Fibroblast of skin of left quadriceps (primary cell): ENCODE measurements at places on chromosomes 7 and 10.

DNA sequence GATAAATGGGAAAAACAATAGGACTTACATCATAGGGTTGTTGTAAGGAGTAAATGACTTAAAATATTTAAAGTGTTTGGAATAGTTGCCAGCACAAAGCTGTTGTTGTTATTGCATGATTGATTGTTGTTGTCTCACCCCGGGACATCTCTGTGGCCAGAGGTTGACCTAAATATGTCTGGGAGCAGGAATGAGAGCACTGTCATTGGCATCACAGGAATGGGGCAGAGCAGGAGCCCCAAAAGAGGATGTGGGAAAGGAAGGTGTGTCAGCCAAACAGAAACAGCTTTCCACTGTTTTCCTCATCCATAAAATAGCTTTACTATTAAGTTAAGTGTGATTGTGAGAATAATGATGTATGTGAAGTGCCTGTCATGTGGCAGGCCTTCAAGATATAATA lies 121.6 kb downstream of the TMEM168 start:
- no peak for DNase-seq

DNA sequence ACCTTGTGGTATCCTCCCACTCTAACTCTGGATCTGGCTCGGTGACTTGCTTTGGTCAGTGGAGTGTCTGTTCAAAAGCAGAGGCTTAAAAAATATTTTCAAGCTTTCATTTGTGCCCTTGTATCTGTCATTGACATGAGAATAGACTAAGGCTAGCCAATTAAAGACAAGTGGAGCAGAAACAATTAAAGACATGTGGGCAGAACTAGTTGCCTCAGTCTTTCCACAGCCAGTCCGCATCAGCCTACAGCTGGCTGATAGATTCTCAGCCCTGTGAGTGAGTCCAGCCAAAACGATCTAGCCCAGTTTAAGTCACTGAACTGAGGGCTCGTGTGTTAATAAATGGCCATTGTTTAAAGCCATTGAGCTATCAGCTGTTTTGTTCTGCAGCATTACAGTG lies 185.2 kb upstream of the DGKB start:
- DNase-seq = no peak

DNA sequence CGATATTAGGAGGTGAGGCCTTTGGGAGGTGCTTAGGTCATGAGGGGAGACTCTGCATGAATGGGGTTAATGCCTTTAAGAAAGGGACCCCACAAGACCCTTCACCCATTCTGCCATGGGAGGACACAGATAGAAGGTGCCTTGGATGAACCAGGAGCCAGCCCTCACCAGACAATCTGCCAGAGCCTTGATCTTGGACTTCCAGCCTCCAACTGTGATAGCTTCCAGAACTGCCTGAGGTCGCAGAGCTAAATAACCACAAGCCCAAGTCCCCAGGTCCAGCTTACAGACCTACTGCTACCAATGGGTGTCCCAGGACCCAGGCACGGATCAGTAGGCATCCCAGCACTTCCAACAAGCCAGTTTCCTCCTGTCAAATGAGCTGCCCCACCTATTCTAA lies 37.5 kb downstream of the TNS3 start:
- no peak for DNase-seq

GRCh38 chr7:332646-333392 lies 42.8 kb downstream of the FOXL3 start:
- no peak for DNase-seq

DNA sequence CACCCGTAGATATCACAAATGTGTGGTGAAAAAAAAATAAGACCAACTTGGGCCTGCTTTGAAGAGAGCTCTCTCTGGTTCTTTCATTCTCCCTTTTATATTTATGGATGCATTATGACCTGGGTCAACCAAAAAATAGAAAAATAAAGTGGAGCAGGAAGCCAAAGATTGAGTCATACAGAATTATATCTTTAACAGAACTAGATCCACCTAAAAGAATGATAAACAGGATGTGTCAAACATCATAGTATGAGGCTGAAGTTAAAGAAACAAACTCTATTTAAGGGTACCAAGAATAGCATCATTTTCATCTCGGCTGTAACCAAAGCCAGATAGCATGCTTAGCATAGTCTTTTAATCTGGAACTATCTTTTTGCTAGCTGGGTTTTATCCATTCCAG lies 28.8 kb upstream of the NMT2 start:
- DNase-seq = no peak

- DNase-seq = no peak
These were observed 36.0 kb upstream of the RSU1 start for GRCh38 chr10:16853201-16853600.

- DNase-seq = no peak
These were observed 299 bp upstream of the PBLD start for GRCh38 chr10:68333058-68333395.

DNA sequence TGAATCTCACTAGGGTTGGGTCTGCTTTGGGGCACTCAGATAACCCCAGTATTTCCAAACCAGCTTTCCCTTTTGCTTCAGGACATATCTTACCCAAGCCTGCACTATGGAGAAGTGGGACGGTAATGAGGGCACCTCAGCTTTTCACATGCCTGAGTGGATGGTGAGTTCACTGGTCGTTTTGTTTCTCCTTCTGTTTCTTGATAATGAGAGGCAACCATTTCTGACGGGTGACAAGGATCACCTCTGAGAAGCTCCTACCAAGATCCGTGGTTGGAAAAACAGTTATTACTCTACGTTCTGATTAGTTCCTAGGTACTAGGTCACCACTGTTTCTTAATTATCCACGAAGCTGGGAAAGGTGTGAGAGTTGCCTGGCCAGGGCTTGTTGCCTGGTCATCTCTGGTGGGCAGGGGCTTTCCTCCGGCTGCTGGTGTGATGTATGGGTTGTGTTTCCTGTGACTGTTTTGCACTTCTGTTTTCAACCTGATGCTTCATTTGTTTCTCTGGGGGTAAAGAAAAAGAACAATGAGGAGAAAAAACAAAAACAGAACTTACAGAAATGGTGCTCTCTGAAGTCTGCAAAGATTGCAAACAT lies 65.7 kb upstream of the STRIP2 start:
- no peak for DNase-seq

- peak; percentile 74 for DNase-seq
These were observed at the start of gene MAP3K8 for GRCh38 chr10:30433730-30434272. TSS of gene MAP3K8 (plus strand) at chr10:30434184. CDS start at chr10:30438939, 4,755 bp downstream.

- DNase-seq = no peak
These were observed 8.9 kb downstream of the MSS51 start for GRCh38 chr10:73424478-73424877.

GRCh38 chr7:17315974-17316373 lies 17.5 kb downstream of the AHR start:
- DNase-seq = no peak

GRCh38 chr7:73642834-73643233 lies 18.5 kb upstream of the MLXIPL start:
- no peak for DNase-seq

DNA sequence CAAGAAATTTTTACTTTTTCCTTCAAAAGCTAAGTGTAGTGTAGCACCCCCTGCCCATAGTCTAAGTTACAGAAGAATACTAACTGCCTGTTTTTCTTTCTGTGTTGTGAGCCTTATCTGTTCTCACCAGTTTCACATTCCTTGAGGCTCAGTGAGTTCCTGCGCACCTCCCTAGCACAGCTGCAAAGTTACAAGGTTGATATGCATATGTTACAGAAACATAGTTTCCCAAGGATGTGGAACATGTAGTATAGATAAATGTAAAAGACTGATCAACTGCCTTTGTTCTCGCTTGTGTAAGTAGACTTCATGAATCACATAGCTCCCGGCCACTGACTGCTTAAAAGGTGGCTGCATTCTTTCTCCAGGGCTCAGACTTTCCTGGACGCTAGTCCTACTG lies 6.7 kb upstream of the ZNF33B start:
- DNase-seq = no peak

- peak; percentile 17 for DNase-seq
These were observed 58.1 kb downstream of the UNCX start for GRCh38 chr7:1290679-1291356.

GRCh38 chr10:104925232-104925851 lies 284.3 kb downstream of the SORCS3 start:
- peak; percentile 15 for DNase-seq

DNA sequence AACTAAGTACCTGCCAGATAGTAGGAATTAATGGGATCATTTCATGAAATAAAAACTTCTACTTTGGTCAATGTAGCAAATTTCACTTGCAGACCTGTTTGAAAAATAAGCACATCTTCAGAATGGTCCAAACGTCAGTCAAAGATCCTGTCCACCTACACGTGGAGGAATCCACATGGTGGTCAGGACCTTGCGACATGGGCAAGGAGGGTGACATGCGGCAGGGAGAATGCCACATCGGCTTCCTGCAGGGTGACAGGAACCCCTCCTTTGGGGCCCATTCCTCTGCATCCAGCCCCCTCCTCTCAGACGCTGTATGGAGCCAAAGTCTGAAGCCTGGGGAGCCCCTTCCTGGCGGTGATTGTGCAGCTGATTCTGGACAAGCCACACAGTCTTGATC lies 95.5 kb upstream of the MGMT start:
- DNase-seq = no peak

- DNase-seq = no peak
These were observed 306.3 kb upstream of the SP8 start for GRCh38 chr7:21092766-21093702.

DNA sequence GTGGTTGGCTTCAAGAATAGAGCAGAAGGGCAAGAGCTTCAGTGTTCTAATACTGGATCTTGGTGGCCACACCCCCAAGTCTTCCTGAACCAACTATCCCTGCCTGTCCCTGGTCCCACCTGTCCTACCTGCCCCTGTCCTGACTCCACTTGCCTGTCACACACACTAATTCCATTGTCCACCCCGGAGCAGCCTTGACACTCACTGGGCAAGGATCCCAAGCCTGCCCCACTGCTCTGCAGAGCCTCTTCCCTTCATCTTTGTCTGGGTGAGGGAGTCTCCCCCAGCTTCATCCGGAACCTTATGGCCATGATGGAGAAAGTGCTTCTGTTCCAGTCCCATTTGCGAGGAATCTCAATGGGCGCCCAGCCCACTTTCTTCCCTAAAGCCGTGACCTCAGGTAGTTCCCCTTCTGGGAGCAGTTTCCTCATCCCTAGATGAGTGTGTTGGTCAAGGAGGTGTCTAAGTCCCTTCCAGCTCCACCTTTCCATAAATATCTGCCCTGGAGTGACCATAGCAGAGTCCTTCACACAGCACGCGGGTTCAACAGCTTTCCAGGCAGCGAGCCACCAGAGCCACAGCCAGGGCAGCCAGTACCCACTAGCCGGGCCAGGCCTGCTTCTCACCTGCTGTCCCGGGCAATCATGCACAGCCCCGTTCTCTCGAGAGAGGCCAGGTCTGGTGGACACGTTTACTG lies 61.5 kb downstream of the VIPR2 start:
- DNase-seq = no peak

DNA sequence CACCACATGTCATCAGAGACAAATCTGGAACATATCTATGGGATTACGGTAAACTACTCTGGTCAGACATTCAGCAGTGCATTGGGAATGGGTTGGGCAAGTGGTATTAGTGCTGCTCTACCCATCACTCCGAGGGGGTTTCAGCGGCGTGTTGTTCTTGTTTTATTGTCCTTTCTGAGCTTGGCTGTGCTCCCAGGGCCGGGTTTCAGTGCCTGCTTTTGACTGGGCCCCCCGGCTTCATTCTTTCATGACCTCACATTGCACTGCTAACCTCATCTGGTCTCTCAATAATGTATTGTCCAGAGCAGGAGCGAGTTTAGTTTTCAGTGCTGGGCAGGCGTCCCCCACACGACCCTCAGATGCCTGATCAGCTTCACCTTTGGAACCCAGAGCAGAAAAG lies 364.6 kb downstream of the PAXIP1 start:
- DNase-seq = no peak

- DNase-seq = no peak
These were observed 110.4 kb downstream of the NRCAM start for GRCh38 chr7:108345710-108346336.

GRCh38 chr10:16442914-16443313 lies 6.1 kb downstream of the PTER start:
- no peak for DNase-seq
